ENCODE measurements at places on chromosomes 7 and 10.

GRCh38 chr10:66951896-66952295 is 26.1 kb downstream of the LRRTM3 start:
- DNase-seq = no peak

GRCh38 chr10:123257904-123258456 is 103.8 kb downstream of the BUB3 start:
- no peak for DNase-seq

DNA sequence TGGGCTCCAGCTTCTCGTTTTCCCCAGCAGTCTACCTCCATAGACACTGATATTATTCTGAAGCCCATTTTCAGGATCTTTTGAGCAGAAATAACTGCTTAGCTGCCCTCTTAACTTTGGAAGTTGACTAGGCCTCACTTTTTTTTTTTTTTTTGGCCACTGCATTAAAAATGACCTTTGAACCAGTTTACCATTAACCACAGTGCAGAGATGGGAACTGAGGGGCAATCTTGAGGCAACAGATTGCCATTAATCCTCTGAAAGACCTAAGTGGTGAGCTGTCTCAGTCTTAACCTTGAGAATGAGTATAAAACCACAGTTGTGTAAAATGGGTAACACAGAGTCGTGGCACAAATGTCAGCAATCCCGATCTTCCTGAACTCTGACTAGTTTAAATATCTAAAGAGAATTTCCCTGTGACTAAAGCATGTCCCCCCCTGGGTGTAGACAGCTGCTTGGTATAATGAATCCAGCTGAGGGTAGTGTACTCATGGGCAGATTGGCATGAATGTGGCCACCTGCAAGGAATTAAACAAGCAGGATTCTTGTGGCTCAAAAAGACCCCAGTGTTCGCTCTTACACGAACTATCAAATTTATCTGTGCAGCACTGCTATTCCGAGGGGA is 46.1 kb upstream of the FMC1 start:
- DNase-seq = no peak

- no peak for DNase-seq
Measured at GRCh38 chr10:118115701-118116100, 69.0 kb upstream of the RAB11FIP2 start.

DNA sequence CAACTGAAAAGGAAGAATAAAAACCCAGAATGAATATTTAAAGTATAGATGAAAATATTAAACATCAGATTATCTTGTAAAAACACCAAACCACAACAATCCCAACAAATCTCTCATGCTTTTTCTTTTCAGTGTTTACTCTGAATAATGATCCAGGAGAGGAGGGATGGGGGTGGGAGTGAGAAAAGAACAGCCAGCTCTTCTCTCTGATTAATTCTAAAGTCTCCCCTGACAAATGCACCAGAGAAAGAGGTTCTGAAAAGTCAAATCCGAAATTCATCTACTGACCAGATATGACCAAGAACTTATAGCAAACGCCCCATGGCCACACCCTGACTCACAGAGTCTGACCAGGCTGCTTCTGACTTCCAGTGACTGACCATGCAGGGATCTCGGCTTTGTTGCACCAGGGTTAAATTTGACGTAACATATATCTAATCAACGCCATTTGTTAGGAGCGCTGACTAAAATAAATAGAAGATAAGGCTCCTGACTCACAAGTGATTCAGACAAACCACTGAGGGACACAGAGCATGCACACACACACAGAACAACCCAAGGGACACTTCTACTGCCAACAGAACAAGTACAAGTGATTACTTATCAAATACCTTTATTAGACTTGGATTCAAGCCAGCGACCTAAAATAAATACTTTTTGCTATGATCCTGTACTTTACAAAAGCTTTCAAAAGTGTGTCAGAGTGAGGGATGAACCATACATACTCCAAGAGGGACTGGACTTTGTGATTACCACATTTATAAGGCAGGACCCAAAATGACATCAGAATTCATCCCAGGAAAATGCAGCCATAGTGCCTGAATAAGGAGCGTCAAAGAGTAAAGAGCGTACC is 9.3 kb upstream of the SPOCK2 start:
- no peak for DNase-seq

GRCh38 chr7:45563941-45564461 is 10.2 kb upstream of the ADCY1 start:
- DNase-seq = no peak

DNA sequence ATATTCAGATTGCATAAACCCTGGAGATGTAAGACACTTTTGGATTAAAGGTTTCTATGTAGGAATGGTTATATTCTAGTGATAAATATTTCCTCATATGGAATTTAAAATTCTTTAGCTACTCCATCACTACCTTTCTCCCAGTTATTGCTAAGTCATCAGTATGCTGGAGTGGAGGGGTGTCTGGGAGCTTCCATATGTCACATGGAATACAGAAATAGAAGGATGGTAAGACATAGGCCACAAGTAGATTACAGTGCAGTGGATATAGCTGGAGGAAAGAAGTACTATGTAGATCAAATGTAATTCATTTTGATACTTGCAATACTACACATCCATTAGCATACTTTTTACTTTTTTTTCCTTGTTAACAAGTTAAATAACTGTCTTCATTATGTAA is 428.4 kb downstream of the ARL4A start:
- DNase-seq = no peak

GRCh38 chr10:10533437-10533836 is 484.2 kb upstream of the CELF2 start:
- no peak for DNase-seq

DNA sequence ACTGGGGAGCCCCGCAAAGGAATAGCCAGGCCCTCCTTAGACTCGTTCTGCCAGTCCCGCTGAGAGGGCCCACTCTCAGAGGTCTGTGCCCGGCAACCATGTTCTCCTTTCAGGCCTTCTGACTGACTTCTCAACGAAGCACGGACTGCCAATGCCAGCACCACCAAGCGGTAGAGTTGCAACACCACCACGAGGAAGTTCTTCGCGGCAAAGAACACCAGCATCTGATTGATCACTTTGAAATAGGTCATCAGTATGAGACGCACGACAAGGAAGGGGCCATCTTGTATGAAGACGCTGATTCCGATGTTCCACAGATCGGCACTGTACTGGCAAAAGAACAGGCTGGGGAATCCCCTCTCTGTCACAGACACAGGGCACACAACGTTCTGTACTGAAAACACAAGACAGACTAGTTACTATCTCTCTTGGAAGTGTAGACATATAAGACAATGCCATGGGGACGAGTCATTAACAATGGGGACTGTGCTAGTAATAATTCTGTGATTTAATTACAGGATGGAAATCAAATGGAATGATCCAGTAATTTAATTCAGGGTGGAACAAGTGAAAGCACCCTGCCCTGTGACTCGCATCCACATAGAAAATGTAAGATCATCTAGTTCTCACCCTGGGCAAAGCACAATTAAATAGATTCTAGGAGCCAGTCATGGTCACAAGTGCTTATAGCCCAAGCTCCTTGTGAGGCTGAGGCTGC is 42.7 kb downstream of the TMEM26 start:
- DNase-seq = no peak

DNA sequence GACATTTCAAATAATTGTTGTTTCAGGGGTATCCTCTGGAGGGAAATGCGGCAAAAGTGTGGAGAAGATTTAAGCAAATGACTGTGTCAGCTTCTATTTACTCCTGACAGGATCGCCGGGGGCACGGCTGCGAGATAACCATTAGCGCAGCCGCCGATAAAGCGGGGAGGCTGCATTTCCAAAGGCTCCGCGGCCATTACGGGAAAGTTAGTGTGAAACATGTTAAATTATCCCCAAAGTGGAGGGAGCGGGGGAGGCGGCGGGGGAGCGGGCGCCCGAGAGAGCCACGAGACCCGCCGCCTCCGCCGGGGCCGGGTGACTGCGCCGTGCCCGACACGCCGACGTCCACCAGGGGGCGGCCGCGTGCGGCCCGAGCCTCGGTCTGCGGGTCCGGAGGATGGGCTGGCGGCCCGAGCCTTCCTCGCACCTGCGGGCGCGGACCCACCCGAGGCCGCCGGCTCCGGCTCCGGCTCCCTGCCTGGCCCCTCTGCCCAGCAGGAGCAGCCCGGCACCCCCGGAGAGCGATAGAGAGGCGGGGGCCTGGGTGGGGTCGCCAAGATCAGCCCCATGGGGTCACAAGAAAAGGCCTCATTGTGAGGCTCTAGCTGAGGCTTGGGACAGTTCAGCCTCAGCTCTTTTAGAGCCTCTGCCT is 74.4 kb upstream of the PAX2 start:
- peak; percentile 49 for DNase-seq

DNA sequence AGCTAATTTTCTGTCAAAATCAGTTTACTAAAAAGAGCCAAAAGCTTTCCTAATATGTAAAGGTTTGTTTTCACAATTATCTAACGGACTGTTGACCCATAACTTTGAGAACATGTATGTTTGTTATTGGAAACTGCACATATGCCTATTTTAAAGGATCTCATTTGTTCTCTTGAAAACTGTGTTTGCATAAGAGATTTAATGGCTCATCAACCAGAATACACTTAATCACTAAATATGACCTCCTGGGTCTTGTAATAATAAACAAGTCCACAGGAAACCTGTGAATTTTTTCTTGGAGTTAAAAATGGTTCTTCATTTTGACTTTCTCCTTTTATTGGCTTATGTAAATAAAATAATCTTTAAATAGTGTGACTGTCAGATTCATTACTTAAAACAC is 48.3 kb upstream of the STEAP1B start:
- DNase-seq = no peak

DNA sequence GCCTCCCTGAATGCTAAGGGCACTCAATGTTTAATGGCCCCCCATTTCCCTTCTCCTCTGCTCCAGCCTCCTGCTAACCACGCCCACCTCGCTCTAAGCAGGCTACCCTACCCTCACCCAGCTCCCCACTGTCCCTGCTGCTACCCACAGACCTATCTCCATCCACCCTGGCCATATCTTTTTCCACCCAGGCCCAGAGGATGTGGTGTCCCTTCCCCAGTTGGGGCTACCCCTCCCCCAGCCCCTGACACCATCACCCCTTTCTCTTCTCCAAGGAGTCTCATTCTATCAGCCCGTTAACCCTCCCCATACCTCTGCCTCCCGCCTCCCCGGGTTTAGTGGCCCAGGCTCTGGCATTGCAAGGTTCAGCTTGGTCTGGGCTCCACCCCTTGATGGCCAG is 28.9 kb upstream of the PPIF start:
- no peak for DNase-seq

DNA sequence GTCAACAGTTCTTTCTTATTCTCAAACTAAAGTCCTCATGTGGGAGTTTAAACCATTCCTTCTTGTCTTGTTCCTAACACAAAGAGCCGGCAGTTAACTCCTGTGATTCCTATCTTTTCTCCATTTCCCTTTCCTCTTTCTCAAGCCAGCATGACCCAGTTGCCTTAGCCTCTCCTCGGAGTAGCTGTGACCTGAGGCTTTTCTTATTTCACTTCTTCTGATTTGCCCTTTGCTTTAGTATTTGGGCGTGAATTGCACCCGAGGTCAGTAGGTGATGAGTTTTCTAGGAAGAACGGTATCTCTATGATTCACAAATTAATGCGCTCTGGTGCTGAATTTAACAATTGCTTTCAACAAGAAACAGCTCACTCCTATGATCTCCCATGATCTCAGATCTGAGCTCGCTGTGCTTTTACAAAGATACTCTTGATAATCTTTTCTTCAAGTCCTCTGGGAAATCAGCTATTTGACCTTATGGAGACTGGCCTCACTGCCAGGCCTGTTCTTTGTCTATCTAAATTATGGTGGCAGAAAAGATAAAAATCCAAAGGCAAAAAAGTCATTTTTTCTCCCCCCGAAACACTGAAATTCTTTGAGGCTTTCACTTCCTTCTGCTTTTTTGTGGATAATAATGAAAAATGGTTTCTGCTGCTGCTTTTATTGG is 184.6 kb downstream of the JCAD start:
- DNase-seq = no peak

DNA sequence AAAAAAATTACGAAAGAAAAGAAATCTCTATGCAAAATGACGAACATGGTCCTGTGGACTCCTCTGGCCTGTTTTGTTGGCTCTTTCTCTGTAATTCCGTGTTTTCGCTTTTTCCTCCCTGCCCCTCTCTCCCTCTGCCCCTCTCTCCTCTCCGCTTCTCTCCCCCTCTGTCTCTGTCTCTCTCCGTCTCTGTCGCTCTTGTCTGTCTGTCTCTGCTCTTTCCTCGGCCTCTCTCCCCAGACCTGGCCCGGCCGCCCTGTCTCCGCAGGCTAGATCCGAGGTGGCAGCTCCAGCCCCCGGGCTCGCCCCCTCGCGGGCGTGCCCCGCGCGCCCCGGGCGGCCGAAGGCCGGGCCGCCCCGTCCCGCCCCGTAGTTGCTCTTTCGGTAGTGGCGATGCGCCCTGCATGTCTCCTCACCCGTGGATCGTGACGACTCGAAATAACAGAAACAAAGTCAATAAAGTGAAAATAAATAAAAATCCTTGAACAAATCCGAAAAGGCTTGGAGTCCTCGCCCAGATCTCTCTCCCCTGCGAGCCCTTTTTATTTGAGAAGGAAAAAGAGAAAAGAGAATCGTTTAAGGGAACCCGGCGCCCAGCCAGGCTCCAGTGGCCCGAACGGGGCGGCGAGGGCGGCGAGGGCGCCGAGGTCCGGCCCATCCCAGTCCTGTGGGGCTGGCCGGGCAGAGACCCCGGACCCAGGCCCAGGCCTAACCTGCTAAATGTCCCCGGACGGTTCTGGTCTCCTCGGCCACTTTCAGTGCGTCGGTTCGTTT is 83.5 kb upstream of the SLF2 start:
- DNase-seq = no peak

DNA sequence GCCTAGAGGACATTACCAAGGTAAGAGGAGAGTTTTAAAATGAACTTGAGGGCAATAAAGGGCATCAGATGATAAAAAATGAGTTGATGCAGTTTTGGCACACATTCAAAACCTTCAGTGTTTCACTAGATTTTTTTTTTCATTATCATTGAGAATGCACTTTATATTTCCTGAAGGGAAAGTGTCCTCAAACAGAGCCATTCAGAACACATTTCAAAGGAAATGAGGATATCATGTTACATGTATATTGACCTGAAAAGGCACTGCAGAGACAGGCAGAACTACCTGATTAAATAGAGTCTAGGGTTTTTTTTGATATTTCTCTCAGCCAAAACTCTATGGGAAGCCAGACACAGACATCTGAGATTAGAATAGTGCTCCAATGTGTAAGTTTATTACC is 454.0 kb downstream of the NEBL start:
- no peak for DNase-seq

DNA sequence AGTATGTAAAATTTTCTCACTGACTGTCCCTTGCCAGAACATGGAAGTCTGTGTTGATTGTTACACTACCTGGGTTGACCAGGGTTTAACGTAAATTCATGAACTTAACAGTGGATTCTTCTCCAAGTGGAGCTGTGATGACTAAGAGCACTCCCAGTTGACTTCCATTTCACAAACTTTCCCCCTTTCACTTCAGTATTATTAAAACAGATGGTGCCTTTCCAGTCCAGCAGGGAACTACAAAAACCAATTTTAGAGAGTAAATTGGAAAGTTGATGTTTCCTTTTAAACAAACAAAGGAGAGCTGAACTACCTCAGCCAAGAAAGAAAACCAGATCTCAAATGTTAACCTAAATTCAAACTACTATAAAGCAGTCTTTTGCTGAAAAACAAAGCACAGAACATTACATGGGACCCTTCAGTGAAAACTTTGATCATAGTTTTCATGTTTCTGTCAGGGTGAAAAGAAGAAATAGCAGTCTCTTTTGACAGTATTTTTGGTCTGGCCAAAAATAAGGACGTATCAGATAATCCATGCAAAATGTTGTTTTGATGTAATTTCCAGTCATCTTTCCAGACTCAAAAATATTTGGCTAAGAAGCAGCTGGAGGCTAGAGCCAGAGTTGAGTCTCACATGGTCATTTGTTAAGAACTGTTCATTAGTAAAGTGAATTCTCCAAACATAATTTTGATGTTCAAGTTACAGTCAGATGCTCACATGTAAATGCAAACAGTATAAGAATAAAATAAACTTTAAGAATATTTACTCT is 479.9 kb upstream of the AKR1E2 start:
- no peak for DNase-seq

Measured in stimulated activated CD4-positive, alpha-beta T cell treated with anti-CD3 and anti-CD28 coated beads, Interleukin-1b, Interleukin-23, amount 100 ng/mL, for 1 hour (primary cell).